ENCODE measurements at places on chromosomes 6 and 20. TPM values are rescaled to one million over a fixed set of nuclear protein-coding genes. Genes with fewer than 3 reads are reported as not detected.
A peak's percentile ranks its signal among the peaks of the same experiment; 100 is the strongest.

The SNAP91 gene
- polyA plus RNA-seq, result 2.4 TPM

- DNase-seq, result peak; percentile 63
Observed at GRCh38 chr6:56652994-56653393, 10.3 kb upstream of the DST start.

- no peak for DNase-seq
Observed at GRCh38 chr6:131292145-131292938, 157.1 kb downstream of the AKAP7 start.

GRCh38 chr6:87237804-87238203, 82.4 kb downstream of the ZNF292 start:
- no peak for DNase-seq

DNA sequence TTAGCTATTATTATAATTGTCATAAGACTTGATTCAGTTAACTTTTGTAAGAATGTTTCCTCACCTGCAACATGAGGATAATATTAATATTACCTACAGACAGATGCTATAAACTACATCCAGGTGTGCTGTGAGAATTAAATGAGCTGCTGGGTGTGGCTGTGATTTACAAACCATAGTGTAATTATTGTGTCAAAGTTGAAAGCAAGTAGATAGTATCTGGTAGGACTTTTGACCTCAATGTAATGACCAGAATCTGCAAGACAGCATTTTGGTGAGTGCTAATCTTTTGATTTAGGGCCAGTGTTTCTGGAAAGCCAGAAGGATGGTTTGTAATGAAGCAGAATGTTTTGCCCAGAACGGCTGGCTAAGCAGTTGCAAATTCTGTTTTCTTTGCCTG, 162.5 kb downstream of the TRMT11 start:
- DNase-seq, result no peak

- no peak for DNase-seq
Observed at GRCh38 chr6:161389756-161390155, 115.9 kb upstream of the AGPAT4 start.

DNA sequence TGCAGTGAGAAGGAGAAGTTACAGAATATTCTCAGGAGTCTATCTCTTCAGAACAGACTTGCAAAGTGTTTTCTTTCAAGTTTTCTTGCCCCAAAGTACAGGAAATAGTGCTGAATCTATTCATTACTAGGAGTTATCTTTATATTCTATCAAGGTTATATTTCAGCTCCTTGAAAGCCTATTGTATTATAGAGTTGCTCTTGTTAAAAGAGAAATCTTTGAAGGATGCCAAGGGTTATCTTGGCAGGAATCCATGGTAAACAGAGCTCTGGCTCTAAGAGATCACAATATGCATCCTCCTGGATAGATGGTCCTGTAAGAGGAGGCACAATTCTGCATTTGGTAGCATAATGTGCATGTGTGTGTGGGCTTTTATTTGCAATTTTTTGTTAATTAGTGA, 21.2 kb upstream of the SNRPB2 start:
- no peak for DNase-seq
